ENCODE measurements at places on chromosomes 11 and 22. TPM values are rescaled to one million over a fixed set of nuclear protein-coding genes. Genes with fewer than 3 reads are reported as not detected.

GRCh38 chr11:83284501-83285150 lies 1.5 kb downstream of the CCDC90B start:
- peak overlapping the region; percentile 98 for H3K4me3 ChIP-seq
- peaks cover 31% of the 10 kb centered on the region for H3K4me1 ChIP-seq
- H3K36me3 ChIP-seq, result peaks cover under 1% of the 10 kb centered on the region

The GDPD4 gene
- polyA plus RNA-seq, result not detected

- H3K36me3 ChIP-seq, result no peaks in the 10 kb centered on the region
- H3K4me1 ChIP-seq, result no peaks in the 10 kb centered on the region
- H3K27ac ChIP-seq, result no peak overlapping the region
- DNase-seq, result no peak
- no peaks in the 10 kb centered on the region for H3K27me3 ChIP-seq
- no peak overlapping the region for H3K4me3 ChIP-seq
These were observed 148.0 kb downstream of the CTTN start for GRCh38 chr11:70546191-70546940.

The SLN gene
- not detected for polyA plus RNA-seq

The CRYBA4 gene
- 0.95 TPM for polyA plus RNA-seq

Data from immature natural killer cell (primary cell).